ENCODE measurements at places on chromosomes 5 and 9. TPM values are rescaled to one million over a fixed set of nuclear protein-coding genes. Genes with fewer than 3 reads are reported as not detected.

The CBY3 gene
- total RNA-seq, result not detected

The PAPPA gene
- 47.4 TPM for total RNA-seq

The SPAG8 gene
- 1.4 TPM for total RNA-seq

The RASA1 gene
- total RNA-seq, result 35.4 TPM

GRCh38 chr9:136792321-136793085 is 1.4 kb downstream of the TMEM141 start:
- no peaks in the 10 kb centered on the region for H3K27me3 ChIP-seq
- H3K4me1 ChIP-seq, result peaks cover 16% of the 10 kb centered on the region
- no peak for DNase-seq
- H3K27ac ChIP-seq, result no peak overlapping the region

DNA sequence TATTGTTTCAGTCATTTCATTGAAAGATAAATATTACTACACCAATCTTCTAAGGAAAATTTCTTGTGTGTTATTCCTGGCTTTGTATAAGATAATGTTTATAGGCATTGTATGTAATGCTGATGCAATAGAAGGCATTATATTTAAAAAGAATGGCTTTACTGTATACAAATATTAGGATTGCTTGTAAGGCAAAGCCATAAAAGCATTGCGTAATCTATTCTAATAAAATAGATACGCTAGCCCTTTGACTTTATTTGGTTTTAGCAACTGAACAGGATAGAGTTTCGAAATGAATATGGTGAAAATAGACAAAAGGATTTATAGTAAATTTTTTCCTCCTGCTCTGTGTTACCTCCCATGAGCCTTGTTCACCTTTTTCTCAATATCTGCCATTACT is 5.5 kb upstream of the LYSMD3 start:
- no peak overlapping the region for H3K27ac ChIP-seq
- peaks cover 8% of the 10 kb centered on the region for H3K4me1 ChIP-seq
- H3K27me3 ChIP-seq, result peaks cover 3% of the 10 kb centered on the region

DNA sequence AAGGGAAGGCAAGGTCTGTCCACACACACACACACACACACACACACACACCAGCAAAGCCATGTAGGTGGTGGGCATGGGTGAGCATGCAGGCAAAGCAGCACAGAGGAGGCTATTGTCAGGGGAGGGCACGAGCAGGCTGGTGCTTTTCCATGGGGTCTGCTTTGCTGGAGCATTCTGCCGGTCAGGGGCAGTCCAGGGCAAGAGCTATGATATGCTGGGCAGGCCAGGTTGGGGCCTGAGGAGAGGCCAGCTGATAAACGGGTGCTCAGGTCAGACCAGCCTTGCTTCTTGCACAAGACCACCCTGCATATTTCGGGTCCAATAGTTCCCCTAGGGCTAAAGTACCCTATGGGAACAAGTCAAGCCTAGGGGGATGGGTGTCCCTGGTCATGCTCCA is 253.9 kb upstream of the DMAC1 start:
- no peak overlapping the region for H3K4me3 ChIP-seq
- H3K4me1 ChIP-seq, result no peaks in the 10 kb centered on the region
- peaks cover 3% of the 10 kb centered on the region for H3K36me3 ChIP-seq
- H3K27me3 ChIP-seq, result no peaks in the 10 kb centered on the region
- DNase-seq, result no peak

DNA sequence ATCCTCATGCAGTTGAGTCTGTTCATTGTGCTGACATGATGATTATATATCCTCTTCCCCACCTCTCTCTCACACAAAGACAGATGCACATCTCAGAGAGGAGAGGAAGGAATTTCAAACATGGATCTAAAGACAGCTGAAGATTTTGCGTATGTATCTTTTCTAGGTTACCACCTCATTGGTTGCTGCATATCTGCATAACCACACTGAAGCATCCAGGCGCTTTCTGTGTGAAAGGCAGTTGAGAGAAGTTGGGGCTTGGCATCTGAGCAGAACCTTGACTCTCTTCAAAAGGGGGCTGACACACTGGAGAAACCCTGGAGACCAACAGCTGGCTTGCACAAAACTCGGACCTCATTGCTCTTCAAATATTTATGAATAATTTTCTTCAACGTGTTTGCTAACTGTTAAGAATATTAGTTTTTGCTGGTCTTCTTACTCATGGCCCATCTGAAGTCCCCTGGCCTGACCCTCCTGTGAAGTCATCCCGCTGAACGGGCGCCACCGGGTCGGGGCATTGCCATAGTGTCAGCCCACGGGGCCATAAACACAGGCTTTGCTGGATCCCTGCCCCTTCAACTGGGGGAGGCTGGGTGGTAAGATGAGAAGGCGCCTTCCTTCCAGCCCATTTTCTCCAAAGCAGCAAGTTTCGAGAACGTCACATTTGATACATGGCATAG is 593.2 kb upstream of the CLINT1 start:
- H3K27me3 ChIP-seq, result no peaks in the 10 kb centered on the region
- no peaks in the 10 kb centered on the region for H3K4me1 ChIP-seq
- H3K27ac ChIP-seq, result no peak overlapping the region
- no peak overlapping the region for H3K4me3 ChIP-seq
- DNase-seq, result no peak
- no peaks in the 10 kb centered on the region for H3K36me3 ChIP-seq

DNA sequence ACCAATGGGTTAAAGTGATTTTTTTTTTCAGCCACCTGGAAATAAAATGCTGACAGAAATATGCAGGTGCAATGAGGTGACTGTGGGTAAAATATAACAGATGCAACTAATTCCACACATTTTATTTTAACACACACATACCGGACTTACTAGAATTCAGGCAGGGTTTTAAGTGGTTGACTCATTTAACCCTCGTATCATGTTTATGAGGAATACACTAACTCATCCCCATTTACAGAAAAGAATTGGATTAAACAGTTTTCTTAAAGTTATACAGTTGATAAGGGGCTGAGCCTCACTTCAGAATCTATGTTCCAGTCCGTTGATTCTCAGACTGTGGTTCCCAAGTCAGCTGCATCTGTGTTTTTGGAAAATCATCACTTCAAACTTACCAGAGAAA is 207.5 kb downstream of the CHSY3 start:
- no peak overlapping the region for H3K4me3 ChIP-seq
- DNase-seq, result no peak
- H3K4me1 ChIP-seq, result no peaks in the 10 kb centered on the region
- H3K27me3 ChIP-seq, result peaks cover 25% of the 10 kb centered on the region
- no peak overlapping the region for H3K27ac ChIP-seq
- no peaks in the 10 kb centered on the region for H3K36me3 ChIP-seq

GRCh38 chr9:27561685-27562084 is 11.6 kb downstream of the C9orf72 start:
- no peak overlapping the region for H3K4me3 ChIP-seq
- no peak for DNase-seq
- H3K27ac ChIP-seq, result no peak overlapping the region
- H3K4me1 ChIP-seq, result no peaks in the 10 kb centered on the region
- H3K27me3 ChIP-seq, result no peaks in the 10 kb centered on the region
- H3K36me3 ChIP-seq, result no peaks in the 10 kb centered on the region

- H3K27ac ChIP-seq, result no peak overlapping the region
- H3K36me3 ChIP-seq, result no peaks in the 10 kb centered on the region
- DNase-seq, result no peak
These were observed 9.0 kb upstream of the LCN1 start for GRCh38 chr9:135512241-135512603.

DNA sequence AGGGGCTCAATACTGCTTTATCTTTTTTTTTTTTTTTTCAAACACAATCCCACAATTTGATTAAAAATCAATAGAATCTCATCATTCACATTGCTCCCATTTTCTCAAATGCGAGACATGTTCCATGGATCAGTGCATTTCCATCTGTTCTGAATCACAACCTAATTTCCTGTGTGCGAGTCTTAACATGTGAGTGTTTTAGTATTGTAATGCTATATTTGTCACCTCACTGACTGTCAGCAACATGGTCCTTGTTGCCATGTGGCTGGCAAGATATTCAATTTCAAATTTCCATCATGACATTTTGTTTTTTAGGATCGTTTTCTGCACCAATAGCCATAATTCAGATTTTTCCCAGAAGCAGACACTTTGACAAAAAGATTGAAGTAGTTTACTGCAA is 233.2 kb upstream of the PRDM9 start:
- no peaks in the 10 kb centered on the region for H3K27me3 ChIP-seq
- no peak for DNase-seq
- H3K4me1 ChIP-seq, result no peaks in the 10 kb centered on the region
- H3K4me3 ChIP-seq, result no peak overlapping the region

DNA sequence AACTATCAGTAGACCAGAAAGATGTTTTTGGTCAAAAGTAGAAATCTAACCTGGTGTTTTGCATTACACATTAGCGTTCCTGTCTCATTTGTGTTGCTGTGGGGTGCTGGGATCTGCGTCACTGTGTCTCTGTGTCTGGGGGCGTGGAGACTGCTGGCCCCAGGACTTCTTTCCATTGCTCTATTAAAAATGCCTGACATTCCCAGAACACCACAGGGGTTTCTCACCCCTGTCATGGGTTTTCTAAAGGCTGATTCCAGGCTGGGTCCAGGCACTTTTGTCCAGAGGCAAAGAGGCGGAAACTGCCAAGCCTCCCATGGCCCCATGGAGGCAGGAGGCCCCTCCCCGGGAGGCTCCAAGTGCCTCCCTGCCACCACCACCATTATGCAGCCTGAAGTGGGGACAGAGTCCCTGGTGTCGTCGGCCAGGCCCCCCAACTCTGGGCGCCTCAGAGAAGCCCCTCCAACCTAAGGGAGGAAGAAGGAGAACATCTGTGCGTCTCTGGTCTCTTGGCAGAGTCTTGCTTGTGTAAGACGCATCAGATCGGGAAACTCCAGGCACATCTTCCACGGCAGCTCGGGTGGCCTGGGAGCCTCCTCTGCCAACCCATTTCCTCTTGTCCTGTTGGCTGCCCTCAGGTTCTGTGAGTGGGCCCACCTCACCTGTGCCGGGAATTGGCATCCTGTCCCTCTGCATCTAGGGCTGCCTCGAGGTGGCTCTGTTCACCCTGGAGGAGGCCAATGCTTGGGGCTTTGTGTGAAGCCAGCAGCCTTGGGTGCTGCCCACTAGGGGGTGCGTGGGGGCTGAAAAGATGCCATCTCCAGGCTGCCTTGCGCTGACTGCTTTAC is 13.8 kb upstream of the PLEKHG4B start:
- no peaks in the 10 kb centered on the region for H3K4me1 ChIP-seq
- H3K27ac ChIP-seq, result no peak overlapping the region
- no peak overlapping the region for H3K4me3 ChIP-seq
- peak; percentile 40 for DNase-seq
- no peaks in the 10 kb centered on the region for H3K36me3 ChIP-seq

DNA sequence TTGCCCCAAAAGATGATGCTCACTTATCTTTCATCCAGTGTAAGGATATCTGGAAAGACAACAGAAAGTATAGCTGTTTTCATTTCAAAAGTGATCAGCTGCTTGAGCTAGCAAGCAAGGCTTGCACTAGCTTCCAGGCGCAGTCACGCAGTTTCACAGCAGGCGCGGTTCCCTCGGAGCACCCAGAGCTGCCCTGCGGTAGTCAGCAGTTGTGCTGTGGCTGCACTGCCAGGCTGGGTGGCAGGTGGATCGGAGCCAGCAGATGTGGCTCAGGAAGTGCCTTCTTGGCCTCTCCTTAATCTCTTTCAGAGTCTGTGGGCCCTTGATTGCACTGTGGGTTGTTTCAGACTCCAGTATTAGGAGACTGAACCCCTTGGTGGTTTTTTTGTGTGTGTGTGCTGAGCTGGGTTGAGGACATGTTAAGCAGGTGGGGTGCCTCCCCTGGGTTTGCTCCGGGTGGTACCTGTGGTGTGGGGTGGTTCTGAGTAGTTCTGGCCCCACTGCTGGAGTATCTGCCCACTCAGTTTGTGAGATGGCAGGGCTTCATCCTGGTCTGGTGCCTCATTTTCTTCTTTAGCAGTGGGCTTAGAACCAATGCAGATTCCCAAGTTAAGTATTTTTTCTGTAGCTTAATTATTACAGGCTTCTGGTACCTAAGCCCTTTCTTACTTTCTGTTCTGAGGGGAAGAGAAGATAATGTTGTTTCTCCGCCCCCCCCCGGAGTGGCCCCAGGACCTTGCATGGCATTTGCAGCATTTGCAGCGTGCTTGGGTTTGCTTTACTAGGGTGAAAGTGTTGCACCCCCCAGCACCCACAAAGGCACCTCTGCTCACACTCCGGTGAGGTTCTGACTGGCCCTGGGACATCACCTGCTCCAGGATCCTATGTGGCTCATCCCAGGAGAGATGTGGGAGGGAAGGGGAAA is 16.4 kb downstream of the TENT4A start:
- H3K27ac ChIP-seq, result peak overlapping the region; percentile 52
- peaks cover 70% of the 10 kb centered on the region for H3K4me1 ChIP-seq
- DNase-seq, result peak; percentile 51
- peak overlapping the region; percentile 6 for H3K4me3 ChIP-seq
- H3K36me3 ChIP-seq, result no peaks in the 10 kb centered on the region
- no peaks in the 10 kb centered on the region for H3K27me3 ChIP-seq

GRCh38 chr9:136328622-136329041 is 1.3 kb downstream of the GPSM1 start:
- H3K27ac ChIP-seq, result peak overlapping the region; percentile 74
- peaks cover 25% of the 10 kb centered on the region for H3K4me1 ChIP-seq
- no peaks in the 10 kb centered on the region for H3K27me3 ChIP-seq
- no peaks in the 10 kb centered on the region for H3K36me3 ChIP-seq
- H3K4me3 ChIP-seq, result peak overlapping the region; percentile 76
